ENCODE measurements at places on chromosomes 1 and 21.
A peak's percentile ranks its signal among the peaks of the same experiment; 100 is the strongest.

- DNase-seq: no peak
Observed at GRCh38 chr1:112674986-112675727, 698 bp downstream of the MOV10 start.

- no peak for DNase-seq
Observed at GRCh38 chr1:172778456-172779455, 119.9 kb downstream of the FASLG start.

GRCh38 chr1:17891205-17892110 lies 136.3 kb downstream of the ACTL8 start:
- DNase-seq: no peak

DNA sequence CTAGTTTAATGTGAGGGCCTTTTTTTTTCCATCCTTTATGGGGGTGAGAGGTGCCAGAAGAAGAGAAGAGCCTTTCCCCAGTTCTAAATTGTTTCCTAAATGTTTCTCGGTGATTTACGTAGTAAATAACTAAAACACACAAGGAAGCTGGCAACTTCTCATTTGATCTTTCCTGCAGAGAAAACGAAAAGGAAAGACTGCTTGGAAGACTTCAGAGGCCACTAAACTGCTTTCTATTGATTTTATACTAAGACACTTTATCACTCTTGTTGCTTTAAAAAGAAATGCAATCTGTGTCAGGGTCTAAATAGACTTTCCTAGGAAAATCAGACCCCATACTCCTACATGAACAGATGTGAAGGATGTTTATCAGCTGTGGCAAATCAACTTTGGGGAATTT lies 52.1 kb upstream of the KAZN start:
- no peak for DNase-seq

DNA sequence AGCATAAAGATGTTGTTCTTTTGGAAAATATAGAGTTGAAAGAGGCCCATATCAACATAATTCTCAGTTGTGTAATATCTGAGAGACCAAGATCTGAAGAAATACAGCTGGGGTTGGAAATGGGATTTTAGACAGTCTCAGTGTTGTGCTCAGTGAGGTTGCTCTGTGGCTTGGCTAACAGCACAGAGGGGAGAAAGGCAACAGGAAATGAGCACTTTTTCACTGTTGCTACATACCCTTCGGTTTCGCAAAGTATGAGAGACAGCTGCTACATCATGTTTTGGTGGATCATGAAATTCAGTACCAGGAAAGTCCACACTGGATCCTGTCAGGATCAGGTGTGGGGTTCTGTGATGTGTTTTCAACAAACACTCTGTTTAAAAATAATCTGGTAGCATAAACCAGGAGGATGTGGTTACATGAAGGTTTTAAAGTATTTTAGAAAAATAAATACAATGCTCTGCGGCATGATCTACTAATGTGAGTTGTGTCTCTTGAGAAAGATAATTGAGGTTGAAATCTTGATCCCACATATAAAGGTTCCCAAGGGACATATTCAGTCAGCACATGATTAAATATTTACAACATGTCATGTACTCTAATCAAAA lies 7.0 kb upstream of the GPR88 start:
- DNase-seq: peak; percentile 71

- DNase-seq: no peak
Observed at GRCh38 chr1:99674115-99675064, 28.5 kb downstream of the PALMD start.

DNA sequence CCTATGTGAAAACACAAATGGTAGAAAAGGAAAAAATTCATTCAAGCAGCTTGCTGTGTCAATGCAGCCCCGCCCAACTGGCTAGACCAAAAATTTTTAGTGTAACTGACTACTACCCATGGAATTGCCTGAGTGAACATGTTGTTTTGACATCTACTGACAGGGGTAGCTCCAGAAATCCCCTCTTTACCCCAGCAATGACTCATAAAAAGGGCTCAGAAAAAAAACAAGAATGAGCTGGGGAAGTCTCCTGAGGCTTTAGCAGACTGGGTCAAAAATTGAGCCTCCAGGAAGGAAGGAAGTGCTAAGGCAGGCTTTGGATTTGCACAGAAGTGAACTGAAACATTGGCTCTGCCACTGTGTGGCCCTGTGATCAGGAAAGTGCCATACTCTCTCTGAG lies 24.4 kb upstream of the FGGY start:
- DNase-seq: no peak

GRCh38 chr1:203178821-203179666 lies 3.4 kb upstream of the MYBPH start:
- no peak for DNase-seq

DNA sequence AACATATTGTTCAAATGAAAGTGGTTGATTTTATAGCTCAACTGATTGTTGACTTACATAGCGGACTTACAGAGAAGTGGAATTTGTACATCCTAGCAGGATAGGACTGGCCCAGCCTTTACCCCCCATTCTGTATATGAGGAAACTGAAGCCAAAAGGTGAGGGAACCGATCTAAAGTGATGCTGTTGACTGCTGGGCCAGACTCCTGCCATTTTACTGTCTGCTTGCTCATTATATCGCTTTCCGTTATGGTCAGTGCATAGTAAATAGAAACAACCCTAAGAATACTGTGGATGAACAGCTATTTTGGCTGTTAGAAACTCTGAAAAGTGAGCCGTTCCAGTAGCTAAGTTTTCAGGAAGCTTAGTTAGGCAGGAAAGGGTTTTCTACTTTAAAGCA lies 31.9 kb downstream of the PRDM2 start:
- DNase-seq: no peak

DNA sequence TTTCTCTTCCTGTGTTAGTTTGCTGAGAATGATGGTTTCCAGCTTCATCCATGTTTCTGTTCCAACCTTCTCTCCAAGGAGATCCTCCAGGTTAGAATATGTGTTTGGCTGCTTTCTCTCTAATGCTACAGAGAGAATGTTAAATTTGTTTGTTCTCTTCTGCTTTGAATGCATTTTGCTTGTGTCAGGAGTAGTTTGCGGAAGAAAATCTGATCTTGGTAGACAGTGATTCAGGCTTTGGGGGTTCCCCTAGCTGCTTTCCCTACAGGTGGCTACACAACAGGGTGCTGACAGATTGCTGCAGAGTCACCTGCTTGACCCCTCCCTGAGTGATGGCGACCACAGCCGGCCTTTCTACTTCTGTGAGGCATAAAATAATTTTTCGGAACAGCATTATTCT lies 41.8 kb downstream of the MACO1 start:
- DNase-seq: no peak

- DNase-seq: no peak
Observed at GRCh38 chr21:23740463-23740862, 1866.8 kb downstream of the MRPL39 start.

DNA sequence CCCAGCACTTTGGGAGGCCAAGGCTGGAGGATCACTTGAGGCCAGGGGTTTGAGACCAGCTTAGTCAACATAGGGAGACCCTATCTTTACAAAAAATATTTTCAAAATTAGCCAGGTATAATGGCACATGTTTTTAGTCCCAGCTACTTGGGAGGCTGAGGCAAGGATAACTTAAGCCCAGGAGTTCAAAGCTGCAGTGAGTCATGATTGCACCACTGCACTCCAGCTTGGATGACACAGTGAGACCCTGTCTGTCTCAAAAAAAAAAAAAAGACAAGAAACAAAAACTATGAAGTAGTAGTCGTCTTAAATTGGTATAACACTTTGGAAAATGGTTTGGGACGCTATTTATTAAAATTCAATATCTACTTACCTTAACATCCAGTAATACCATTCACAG lies 7.7 kb downstream of the AIM2 start:
- DNase-seq: no peak

- no peak for DNase-seq
Observed at GRCh38 chr1:19067182-19067911, 110.9 kb upstream of the IFFO2 start.

DNA sequence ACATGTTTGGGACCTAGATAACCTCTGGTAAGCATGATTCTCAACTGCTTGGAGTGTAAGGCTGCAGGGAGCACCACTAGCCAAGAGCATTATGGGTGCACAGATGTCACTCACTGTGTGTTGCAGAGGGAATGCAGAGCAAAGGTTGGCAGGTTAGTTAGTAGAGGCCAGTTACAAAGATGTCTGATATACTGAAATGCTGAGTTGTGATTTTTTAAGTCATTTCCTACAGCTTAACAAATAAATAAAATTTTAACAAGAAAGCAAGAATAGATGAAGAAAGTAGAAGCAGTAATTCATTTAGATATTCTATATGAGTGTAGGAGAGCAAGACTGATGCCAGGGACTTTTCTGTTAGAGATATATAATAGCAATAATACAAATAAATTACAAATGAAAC lies 64.8 kb downstream of the MARK1 start:
- no peak for DNase-seq

DNA sequence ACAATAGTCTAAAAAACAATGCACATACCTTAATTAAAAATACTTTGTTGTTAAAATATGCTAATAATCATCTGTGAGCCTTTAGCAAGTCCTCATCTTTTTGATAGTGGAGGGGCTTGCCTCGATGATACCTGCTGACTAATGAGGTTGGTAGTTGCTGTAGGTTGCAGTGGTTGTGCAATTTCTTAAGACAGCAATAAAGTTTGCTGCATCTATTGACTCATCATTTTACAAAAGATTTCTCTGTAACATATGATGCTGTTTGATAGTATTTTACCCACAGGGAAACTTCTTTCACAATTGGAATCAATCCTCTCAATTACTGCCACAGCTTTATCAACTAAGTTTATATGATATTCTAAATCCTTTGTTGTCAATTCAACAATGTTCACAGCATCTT lies 7.6 kb downstream of the C1orf87 start:
- peak; percentile 54 for DNase-seq

DNA sequence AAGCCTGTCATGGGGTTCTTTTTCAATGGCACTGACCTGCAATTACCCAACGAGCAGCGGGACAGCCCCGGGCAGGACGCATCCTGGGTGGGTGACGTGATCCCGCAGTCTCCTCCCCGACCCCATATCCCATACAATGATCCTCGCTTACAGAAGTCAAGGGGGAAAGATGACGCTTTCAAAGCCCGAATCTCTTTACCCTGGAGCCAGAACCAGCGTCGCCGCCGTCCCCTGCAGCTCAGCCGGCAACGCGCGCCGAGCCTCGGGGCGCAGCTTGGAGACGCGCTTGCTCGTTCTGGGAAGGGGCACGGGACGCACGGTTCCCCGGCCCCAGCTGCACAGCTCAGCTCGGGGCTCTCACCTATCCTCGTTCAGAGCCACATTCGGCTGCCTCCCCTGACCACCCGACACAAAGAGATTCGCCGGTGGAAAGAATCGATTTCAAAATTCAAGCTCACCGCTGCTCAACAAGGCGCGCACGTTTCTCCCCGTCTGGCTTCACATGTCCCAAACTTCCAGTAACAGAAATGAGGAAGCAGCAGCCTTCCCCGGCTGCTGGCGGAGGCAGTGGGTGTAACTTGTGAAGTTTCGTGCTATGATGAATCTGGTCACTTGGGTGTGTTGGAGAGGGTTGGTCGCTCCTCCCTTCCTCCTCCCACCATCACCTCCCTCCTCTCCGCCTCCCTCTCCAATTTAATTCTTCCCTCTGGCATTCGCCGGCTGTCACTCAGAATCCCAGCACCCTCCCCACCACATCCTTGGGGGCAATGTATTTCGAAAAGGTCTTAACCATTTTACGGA lies at the start of gene TIAM1:
Gene TIAM1, minus strand, starts transcription at position 582 of the 801 bp plus-strand sequence. CDS start 77,289 bp downstream, outside the sequence.
- peak; percentile 50 for DNase-seq

DNA sequence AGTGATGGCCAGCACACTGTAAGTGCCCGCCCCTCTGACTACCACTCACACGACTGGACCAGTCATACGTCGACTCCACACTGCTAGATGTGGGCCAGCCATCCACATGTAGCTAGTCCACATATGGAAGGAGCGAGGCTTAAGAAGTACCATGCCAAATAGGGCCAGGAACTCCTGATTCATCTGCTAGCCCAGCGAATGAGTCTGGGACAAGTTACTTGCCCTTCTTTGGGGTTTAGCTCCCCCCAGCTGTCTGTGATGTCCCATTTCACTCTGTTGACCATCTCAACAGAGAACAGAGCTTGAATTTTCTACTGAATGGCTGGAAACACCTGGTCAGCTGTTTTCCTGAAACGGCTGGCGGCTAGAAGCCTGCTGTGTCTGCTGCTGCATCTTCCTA lies 5.8 kb downstream of the CSRP1 start:
- DNase-seq: peak; percentile 35

DNA sequence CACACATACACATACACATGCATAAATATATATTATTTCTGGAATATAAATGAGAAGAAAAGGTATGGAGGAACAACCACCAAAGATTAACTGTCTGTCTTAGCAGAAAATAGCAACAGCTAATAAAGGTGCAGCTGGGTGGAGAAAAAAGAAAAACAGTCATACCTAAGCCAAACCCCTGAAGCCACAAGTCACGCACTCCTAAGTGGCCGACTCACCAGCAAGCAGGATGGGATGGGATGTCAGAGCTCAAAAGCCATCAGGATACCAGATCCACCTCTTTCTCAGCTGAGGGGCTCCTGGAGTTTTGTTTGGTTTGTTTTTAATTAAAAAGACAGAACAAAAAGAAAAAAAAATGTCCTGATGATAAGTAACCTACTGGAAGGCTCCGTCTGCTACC lies 64.7 kb upstream of the HIVEP3 start:
- no peak for DNase-seq

DNA sequence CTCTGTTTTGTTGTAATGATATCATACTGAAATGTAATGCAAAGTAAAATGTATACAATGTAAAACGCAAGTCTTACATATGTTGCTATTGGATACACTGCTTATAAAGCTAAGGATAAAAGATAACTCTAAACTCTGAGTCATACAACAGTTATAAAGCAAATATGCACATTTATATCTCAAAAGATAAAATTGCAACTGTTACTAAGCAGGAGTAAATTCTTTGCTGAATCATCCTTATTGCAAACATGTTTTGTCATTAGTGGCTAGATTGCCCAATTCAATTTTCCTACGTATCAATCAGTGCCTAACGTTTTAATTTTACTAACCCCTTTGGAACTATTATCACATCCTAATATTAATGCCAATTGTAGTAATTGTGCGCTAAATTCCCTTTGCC lies 762.9 kb downstream of the LTN1 start:
- peak; percentile 69 for DNase-seq

DNA sequence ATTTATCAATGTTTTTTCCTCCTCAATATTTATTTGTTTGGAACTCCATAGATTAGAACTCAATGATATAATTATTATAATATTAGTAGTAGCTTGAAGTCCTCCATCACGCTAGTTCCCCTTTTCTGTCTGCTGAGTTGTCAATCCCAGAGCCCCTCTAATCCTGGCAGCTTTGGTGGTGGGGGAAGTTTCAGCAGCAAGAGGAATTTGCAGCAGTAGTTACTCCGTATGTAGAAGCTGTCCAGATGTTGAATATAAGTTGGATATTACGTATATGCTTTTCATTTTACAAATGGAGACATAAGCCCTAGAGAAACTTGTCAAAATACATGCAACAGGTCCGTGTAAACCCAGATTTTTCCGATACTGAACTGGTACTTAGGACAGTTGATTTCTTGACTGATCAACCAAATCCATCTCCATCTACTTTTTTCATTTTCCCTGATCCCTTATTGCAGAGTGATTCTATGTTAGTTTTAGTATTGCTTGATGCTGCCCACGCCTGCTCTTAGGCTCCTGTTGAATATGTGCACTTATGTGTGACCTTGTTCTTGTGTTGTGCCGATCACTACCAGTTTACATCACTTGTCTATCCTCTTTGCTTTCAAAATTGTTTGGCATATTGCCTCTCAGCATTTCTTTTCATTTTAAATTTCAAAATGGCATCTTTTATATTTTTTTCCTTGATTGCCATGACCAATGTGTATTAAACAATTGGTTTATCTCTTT lies 28.1 kb downstream of the SMAP2 start:
- DNase-seq: no peak

GRCh38 chr1:19844731-19845495 lies 29.8 kb upstream of the RNF186 start:
- no peak for DNase-seq

GRCh38 chr1:54708385-54708784 lies 7.3 kb upstream of the TTC4 start:
- no peak for DNase-seq
